Astrocyte of the hippocampus (primary cell): ENCODE measurements at places on chromosomes 7 and 10.
A peak's percentile ranks its signal among the peaks of the same experiment; 100 is the strongest.

DNA sequence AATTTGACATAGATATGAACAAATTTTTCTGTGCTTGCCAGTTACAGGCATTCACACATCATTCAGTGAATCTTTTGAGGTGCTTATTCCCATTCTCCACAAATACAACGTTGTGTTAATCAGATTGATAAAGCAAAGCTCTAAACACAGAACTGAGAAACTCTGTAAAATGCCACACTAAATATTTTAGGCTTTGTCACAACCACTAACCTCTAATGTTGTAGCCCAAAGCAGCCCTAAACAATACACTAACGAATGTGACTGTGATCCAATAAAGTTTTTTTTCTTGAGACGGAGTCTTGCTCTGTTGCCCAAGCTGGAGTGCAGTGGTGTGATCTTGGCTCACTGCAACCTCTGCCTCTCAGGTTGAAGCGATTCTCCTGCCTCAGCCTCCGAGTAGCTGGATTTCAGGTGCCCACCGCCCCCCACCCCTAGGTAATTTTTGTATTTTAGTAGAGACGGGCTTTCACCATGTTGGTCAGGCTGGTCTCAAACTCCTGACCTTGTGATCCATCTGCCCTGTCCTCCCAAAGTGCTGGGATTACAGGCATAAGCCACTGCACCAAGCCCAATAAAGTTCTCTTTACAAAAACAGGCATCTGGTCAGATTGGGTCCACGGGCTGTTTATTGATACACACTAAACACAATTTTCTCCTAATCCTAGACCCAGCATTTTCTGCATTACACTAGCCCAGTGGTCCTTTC, 6.9 kb downstream of the CYCS start:
- no peak for DNase-seq

- no peak for DNase-seq
Measured at GRCh38 chr10:27345455-27345920, 104.9 kb upstream of the ACBD5 start.

DNA sequence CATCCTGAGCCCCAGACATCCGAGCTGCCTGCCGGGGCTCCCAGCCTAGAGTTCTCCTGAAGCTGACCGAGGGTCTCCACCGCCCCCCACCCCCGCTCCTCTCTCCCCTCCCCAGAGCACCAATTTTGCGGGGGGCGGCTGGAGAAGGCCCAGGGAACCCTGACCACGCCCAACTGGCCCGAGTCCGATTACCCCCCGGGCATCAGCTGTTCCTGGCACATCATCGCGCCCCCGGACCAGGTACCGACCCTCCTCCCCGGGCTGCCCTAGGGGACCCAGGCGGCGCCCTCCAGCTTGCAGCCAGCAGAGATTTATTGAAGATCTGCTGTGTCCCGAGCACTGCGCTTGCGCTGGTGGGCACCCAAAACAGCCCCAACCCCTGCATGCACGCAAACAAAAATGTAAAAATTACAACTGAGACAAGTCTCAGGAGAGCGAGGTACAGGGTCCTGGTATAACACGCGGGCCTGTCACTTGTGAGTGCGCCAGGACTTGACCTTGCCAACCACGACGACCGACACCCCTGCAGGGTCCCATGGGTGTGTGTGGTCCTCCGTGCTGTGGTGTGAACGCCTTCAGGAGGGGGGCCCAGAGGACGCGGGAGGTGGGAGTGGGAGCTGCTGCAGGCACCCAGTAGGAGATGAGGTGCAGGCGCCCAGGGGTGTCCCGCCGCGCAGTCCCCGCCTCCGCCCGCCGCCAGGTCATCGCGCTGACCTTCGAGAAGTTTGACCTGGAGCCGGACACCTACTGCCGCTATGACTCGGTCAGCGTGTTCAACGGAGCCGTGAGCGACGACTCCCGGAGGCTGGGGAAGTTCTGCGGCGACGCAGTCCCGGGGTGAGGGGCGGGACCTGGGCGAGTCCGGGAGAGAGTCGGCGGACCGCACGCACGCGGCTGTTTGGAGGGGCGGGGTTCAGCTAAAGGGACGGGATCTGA, 3.1 kb downstream of the PCOLCE start:
- peak; percentile 56 for DNase-seq

DNA sequence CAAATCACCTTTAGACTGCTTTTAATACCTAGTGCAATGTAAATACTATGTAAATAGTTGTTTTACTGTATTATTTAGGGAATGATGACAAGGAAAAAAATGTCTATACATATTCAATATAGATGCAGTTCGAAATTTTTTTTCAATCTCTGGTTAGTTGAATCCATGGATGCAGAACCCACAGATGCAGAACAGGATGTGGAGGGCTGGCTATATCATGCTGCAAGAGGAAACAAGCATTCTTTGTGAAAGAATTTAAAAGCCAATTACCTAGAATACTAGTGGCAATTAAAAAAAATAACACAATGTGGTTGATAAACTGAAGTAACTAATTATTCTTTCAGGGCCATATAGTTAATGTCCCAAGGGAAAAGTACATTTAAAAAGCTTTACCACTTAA, 170.4 kb downstream of the ZNF438 start:
- no peak for DNase-seq

DNA sequence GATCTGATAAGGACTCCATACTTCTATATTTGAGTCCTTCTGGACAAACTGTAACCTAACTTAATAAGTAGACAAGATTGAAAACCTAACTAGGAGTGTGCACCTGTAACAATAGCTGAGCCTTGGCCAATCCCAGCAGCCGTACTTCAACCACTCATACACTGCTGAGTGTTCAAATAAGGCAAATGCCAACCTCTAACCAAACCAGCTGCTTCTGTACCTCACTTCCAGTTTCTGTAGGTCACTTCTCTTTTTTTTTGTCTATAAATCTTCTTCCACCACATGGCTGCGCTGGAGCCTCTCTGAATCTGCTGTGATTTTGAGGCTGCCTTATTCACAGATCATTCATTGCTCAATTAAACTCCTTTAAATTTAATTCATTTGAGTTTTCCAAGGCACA, 753.2 kb downstream of the DNAJB9 start:
- no peak for DNase-seq
